Anterior cingulate cortex (tissue), 58 donors: ENCODE measurements at places on chromosomes 4 and X.

GRCh38 chr4:15649914-15650545, 5.1 kb downstream of the FBXL5 start:
- DNase-seq: no peak

DNA sequence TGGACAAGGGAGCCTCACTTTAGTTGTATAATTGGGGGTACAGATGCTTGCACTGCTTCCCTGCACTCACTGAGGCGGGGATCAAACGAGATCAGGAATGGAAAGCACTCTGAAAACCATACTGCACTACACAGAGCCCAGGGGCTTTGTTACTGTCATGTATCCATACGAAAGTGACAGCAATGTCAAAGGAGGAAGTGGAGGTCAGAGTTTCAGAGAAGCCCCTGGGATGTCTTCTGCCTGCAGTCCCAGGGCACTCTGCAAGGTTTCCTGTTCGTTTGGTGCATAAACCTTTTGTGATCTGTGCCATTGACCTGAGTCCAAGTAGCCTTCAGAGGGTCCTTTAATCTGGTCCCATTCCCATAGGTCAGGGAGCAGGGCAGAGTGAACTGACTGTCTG, 31.2 kb downstream of the RNF175 start:
- no peak for DNase-seq

- no peak for DNase-seq
Observed at GRCh38 chr4:176638992-176639391, 153.7 kb downstream of the VEGFC start.

DNA sequence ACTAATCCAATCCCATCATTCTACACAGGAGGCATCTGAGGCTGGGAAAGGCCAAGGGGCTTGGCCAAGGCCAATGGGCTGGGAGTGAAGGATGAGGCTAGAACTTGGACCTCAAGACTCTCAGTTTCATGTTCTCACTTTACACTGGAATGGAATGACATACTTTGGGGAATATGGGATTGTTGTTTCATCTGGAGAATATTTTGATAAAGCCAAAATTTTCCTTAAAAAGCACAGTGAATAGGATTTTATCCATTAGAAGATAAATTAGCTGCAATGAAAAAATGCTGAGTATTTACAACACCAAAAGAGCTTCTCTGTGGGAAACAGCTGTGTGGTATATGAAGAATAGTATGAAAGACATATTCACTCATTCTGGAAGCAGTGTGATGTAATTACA, 29.3 kb downstream of the SMIM20 start:
- DNase-seq: no peak

GRCh38 chr4:153310793-153311192, 33.7 kb upstream of the MND1 start:
- no peak for DNase-seq

DNA sequence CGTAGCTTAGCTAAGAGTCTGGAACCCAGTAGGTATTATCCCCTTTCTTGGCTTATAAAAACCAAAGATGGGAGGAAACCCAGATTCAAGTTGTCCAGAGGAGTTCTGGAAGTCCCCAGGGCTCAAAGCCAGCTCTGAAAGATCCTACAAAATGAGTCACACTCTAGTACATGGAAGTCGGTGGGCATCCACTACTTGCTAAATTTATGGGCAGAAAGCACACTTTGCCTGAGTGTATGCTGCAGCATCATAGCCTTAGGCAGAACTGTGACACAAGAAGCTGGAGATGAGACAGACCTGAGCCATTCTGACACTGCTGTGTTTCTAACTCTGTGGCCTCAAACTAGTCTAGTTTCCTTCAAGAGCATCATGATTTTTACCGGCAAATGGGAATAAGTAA, 429.3 kb downstream of the AFF2 start:
- DNase-seq: no peak
